ENCODE measurements at places on chromosomes 7 and 10.

GRCh38 chr10:57624856-57625592 is 642.7 kb downstream of the IPMK start:
- DNase-seq: no peak

DNA sequence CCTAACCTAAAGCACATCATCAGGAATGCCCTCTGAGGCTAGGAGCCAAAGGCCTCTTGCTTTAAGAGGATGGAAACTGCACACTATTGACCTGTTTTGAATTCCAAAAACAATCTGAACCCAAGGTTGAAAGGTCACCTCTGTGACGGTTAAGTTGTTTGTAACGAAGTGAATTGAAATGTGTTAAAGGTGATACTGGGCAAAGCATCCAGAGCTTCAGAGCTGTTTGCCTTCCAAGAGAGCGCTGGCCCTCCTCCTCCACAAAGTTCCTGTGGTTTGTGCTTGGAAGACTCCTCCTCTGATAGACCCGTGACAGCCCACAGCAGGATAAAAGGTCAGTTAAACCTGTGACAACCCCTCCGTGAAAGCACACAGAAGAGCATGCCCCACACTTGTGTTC is 133.7 kb upstream of the CTTNBP2 start:
- DNase-seq: no peak

- no peak for DNase-seq
These were observed 7.0 kb upstream of the SPAG6 start for GRCh38 chr10:22338185-22338900.

DNA sequence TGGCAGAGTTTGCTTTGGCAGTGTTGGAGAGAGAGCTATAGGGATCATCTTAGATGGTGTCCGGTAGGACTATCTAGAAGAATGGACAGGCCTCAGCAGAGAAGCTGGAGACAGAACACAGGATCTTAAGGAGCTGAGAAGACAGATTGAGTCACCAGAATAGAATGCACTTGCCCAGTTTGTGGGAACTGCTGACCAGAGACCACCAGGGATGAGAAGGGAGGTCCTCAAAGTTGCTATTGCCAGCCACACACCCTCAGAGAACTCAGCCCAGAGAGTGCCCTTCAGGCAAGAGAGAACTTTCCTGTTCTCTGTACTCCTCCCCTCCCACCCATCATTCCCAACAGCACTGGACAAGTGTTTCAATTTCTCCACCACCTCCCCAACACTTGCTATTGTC is 25.3 kb upstream of the GALNT11 start:
- DNase-seq: no peak

- no peak for DNase-seq
These were observed 8.0 kb downstream of the FOXI2 start for GRCh38 chr10:127744956-127745355.

GRCh38 chr10:119535305-119535704 is 7.2 kb downstream of the RGS10 start:
- DNase-seq: no peak

DNA sequence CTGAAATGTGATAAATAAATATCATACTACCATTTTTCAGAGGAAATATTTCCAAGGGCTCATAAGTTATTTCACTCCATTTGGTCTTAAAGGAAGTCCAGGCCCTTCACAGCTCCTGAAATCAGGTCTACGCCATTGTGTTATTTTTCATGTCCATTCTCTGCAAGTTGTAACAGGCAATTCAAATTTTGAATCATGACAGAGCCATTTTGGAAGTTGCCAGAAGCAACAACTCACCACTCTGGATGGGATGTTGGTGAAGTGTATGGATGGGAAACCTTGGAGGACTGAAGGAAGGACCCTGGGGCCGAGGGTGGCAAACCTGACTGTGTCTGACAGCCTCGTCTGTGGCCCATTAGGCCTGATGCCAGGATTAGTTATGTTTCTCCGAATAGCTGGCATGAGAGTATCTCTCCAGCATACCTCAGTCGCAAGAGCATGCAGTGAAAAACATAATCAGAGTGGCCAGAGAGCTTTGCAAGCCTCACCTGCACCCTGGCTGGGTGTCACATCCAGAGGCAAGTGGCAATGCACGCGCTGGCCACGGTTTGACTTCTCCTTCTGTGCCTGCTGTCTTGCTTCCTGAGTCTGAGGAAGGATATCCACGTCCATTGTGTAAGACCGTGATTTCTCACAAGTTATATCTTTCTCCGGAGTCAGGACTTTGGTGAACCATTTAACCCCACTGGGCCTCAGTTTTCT is 87.1 kb downstream of the NRP1 start:
- no peak for DNase-seq

Measured in urothelium cell line (cell line).